ENCODE measurements at places on chromosomes 12 and 14.

DNA sequence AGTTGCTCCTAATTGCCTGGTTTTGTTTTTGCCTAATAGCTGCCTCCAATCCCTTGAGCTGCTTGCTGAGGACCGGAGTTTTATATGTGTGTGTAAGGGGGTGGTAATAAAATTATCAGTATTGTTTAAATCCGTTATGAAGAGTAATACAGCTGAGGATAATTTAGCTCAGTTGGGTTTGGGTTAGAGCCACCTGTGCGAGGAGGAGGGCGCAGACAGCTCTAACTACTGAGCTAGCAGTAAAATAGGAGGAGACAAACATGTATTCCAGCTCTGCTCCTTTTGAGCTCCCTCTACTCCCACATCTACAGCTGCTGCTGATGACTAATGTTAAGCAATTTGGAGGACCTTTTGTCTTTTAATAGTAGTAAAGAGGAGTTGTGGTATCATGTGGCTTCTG, 61.5 kb downstream of the SPATS2 start:
- peak; percentile 59 for DNase-seq

GRCh38 chr14:77032844-77033621, 4.5 kb upstream of the IRF2BPL start:
- DNase-seq: peak; percentile 98

DNA sequence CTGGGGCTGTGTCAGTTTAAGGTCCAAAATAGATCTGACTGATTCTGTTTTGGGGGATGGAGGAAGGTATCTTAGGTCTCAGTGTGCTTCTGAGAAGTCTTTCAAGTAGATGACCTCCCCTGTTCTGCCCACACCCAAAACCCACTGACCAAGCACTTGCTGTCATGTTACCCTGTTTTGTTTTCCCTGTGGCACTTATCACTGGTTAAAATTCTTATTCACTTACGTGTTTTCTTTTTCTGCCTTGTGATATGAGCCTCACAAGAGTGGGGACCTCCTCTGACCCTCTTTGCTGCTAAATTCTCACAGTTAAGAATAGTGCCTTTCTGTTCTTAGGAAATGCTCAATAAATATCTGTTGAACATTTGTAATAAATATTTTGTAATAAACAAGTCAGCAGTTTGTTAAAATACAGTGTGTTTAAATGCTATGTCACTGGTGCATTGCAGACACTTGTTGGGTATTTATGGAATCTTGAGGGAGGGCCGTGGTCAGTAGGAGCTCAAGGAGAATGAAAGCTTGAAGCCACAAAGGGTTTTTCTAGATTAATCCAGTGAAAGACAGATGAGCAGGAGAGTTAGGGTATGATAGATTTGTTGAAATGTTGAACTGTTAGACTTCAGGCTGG, 20.9 kb downstream of the PLEKHA5 start:
- DNase-seq: peak; percentile 46

GRCh38 chr12:69471667-69472385, 1.6 kb downstream of the FRS2 start:
- DNase-seq: no peak

- DNase-seq: no peak
Observed at GRCh38 chr12:110379631-110380030, 23.9 kb downstream of the ANAPC7 start.

Measured in fibroblast of skin of right biceps (primary cell).